ENCODE measurements at places on chromosomes 11 and 22.

DNA sequence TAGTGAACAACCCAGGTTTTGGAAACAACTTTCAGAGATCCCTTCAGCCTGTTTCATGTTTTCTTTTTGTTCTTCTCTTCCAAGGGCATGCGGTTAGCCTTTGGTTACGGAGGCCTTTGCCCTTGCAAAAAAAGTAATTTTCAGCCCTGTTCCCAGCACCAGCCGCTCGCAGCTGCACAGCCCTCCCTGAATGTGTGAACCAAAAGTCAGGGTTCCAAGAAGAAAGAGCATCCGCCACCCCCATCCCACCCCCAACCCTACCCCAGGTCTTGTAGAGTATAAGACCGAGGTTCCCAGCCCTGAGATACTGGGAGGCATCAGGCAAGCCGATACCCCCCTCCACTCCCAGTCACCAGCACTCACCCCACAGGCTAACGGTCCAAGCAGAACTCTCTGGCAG, 56.4 kb downstream of the IGLL1 start:
- no peak for DNase-seq

GRCh38 chr22:28955817-28956216, 72.4 kb downstream of the ZNRF3 start:
- no peak for DNase-seq

- no peak for DNase-seq
Measured at GRCh38 chr11:73152861-73153483, 10.9 kb upstream of the FCHSD2 start.

DNA sequence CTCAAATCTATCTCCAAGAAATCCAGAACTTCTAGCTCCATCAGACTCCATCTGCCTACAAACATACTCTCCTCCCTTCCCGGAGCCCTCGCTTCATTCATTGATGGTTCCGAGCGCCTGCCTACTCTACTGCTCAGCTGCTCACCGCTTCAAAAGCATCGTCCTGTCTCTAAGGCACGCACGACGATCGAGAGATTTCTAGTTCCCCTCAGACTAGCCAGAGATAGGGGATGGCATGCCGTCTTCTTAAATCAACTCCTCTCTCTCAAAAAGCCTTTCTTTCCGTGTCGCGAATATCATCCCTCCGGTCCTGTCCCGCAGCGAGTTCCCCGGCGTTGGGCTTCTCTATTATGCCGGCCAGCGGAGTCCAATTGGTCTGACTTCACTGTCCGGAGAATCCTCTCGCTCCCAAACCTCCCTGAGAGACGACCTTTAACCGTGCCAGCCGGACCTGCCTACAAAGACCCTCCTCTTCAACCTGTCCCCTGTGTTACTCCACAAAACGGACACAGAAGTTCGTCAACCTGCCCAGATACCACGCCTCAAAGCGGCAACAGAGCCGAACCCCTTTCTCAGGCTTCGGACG, 592 bp downstream of the EEF1G start:
- DNase-seq: no peak

- no peak for DNase-seq
Measured at GRCh38 chr11:92251980-92252379, 27.4 kb downstream of the FAT3 start.
